ENCODE measurements at places on chromosomes 7 and 10. TPM values are rescaled to one million over a fixed set of nuclear protein-coding genes. Genes with fewer than 3 reads are reported as not detected.

HOXA7 gene
- total RNA-seq = not detected

CPEB3 gene
- total RNA-seq = 0.68 TPM

VWDE gene
- 0.25 TPM for total RNA-seq

HERC4 gene
- total RNA-seq = 22.8 TPM

LRRTM3 gene
- not detected for total RNA-seq

SLC29A3 gene
- total RNA-seq = 5.5 TPM

DNA sequence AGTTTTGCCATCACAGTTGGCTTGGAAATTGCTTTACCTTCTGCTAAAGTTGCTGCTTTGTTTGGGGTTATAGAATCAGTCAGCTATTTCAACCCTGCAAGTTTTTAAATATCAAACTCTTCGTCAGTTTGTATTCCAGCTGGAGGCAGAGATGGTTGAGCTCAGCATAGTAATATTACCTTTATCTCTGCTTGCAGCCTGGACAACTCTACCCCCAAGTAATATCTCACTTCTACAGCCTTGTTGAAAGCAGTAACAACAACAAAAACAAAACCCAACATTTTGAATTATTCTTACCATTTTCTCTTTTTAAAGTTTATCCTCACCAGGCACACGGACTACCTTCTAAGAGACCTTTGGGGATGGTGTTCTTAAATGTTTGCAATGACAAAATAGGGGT is 239.1 kb upstream of the PHF14 start:
- no peak for DNase-seq

- DNase-seq = no peak
Measured at GRCh38 chr10:103552856-103553742, 59.6 kb downstream of the NEURL1 start.

GRCh38 chr10:27783660-27784059 is 38.0 kb upstream of the MKX start:
- DNase-seq = no peak

- DNase-seq = no peak
Measured at GRCh38 chr10:28400681-28401080, 97.8 kb upstream of the MPP7 start.

DNA sequence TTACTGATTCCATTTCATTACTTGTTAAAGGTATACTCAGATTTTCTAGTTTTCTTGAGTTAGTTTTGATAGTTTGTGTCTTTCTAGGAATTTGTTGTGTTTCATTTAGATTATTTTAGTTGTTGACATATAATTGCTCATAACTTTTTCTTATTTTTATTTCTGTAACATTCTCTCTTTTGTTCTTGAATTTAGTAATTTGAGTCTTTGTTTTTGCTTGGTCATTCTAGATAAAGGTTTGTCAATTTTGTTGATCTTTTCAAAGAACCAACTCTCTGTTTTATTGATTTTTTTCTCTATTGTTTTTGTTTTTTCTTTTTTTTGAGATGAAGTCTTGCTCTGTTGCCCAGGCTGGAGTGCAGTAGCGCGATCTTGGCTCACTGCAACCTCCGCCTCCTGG is 7.2 kb downstream of the EXOC6 start:
- no peak for DNase-seq

DNA sequence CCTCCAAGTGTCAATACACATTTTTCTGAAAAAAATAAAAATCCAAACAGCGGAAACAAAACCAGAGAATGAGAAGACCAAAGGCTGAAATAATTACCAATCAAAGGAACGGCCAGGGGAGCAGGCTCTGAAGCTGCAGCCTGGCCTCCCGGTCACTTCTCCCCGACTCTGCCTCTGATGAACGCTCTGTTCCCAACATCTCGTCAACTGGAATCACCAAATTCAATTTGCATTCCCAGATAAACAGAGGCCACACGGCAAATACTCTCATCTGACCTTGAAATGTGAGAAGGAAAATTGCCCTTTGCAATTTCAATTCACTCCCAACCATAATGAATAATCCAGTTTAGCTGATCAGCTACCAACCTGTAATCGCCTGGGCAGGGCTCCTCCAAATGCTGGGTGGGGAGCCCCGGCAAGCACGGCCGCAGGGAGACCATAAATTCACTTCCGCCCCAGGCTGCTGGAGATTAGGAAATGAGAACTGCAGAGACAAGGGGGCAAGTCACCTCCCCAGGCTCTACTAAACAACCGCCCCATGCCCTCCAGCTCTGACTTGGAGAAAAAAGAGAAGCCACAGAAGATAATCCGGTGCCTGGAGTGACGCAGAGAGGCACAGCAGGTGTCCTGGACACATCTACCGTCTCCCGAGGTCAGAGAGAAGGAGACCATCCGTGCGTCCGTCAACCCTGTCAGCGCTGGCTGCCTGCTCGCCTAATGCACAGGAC is 153.2 kb downstream of the MAD1L1 start:
- DNase-seq = no peak

- DNase-seq = no peak
Measured at GRCh38 chr10:126671402-126671975, 996 bp upstream of the C10orf90 start.

DNA sequence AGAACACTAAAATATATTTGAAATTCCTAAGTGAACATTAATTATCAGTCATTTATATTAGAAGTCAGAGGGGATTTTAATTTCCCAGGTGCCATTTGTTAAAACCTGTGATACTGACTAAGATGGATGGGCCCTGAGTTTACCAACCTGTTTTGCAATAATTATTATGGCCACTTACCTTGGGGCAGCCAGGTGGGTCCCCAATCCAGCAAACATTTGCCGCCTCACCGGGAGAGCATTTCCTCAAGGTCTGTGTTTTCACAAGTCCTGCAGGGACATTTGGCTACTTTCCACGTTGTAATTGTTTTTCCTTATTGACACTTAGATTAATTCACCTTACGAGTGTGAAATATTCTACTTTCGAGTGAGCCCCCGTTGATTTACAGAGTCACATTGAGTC is 251.2 kb upstream of the PPP2R2D start:
- DNase-seq = no peak

GRCh38 chr7:13321316-13321715 is 633.9 kb downstream of the ARL4A start:
- DNase-seq = no peak

DNA sequence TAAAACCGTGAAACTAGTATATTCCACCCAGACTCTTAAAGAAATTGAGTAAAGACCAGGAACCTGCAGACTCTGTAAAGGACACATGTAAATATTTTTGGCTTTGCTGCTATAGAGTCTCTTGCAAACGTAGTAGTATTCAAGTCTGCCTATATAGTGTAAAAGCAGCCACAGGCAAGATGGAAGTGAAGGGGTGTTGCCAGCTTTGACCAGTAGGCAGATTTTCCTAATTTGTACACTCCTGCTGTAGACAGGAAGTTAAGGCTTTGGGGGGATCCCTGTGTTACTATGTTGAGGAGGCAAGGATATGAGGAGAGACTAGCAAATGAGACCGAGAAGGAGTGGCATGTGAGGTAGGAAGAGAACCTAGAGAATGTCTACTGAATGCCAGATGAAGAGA is 27.7 kb downstream of the WAC start:
- DNase-seq = no peak

DNA sequence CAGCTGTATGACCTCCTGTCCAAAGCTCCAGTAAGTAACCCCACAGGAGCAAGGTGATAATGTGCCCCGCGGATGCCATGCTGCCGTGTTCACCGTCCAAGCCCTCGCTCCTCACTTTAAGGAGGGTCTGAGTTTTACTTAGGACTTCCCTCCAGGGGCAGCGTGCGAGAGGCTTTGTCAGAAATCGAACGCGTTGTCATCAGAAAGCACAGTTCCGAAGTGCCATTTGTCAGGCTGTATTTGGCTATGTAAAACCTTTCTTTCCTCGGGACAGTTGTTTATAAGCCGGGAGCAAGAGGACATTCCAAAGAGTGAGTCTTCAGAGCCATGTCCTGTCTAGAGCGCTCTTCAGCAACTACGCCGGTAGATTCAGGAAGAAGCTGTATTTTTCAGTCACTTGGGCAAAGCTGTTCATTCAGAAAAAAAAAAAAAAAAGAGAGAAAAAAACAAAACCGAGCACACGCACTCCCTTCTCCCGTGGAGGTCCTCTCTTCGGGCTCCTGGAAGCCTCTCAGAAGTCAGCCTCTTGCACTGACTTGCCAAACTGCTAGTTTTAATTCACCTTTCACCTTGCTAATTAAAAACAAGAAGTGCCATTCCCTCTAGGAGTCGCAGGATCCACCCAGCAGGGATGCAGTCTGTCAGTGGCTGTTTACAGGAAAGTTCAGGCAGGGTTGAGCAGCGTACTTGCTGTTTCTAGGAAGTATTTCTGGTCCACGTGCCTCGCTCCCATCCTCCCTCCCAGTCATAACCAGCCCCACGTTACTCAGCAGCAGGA is at the start of gene SEMA3E:
Gene SEMA3E (minus strand): TSS at position 676 of the 778 bp plus-strand sequence.
- no peak for DNase-seq

DNA sequence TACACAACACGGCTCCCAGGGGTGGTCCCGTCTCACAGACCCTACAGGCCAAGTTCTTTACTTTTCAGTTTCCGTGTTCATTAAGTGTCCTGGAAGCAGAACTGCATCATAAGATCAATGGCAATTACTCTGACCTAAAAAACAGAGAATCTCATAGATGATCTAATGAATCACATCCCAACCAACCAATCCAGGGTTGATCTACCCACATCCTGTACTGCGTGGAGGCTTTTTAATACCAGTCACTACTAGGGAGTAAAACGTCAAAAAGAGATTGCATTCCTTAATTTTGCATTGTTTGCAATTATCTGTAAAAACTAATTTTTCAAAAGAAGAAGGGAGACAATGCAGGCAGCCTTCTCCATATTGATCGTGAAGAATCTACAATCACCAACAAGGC is 72.6 kb downstream of the PARD3 start:
- DNase-seq = no peak

DNA sequence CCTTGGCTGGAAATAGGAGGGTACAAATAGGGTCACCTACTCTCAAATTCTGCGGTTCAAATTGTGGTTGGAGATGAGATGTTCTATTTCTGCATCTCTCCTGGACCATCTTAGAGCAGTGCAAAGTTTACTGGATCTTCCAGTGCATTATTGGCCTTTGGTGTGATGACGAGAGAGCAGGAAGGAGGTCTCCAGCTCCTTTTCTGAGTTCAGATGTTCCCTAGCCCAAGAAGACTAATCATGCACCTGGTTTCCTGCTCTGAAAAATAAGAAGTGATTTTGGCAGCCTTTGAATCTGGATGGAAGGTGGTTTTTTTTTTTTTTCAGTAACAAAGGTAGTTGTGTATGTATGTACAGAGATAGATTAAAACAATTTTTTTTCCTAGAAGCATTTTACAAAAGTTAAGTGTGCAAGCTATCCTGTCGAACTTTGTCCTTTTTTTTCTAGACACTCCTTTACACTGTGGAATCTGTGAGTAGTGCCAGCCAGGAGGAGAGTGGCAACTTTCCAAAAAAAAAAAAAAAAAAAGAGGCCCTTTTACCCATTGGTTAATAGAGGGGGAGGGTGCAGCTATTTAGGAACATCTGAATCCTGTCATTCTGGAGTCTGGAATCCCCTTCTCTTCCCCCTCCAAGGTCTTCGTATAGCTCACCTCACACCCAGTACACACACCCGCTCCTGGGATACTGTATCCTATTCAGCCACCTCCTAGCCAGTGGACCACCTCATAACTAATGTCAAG is 26.3 kb downstream of the PAPSS2 start:
- no peak for DNase-seq

DNA sequence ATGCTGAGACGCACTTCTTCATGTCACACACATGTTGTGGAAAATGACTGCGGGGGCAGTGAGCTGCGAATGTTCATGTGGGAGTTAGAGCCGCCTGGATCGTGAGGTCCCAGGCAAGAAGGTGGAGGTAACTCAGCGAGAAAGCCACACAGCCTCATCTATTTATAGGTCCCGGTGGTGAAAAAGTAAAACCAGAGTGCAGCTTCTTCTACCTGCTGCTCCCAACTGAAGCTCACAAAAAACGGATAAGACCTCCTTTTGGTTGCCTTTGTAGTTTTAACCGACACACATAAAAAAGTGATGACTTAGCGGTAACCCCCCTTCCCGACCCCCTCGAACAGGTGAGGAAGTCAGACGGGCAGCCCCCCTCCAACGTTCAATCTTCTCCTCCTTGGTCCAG is 276.9 kb downstream of the GATA3 start:
- peak; percentile 8 for DNase-seq

- no peak for DNase-seq
Measured at GRCh38 chr10:124092860-124093773, at the start of gene CHST15. Gene CHST15 (minus strand): TSS chr10:124093598. CDS start chr10:124046212, 47,386 bp downstream.
